ENCODE measurements at places on chromosomes 3 and 15.

- DNase-seq, result no peak
Measured at GRCh38 chr15:39100106-39100660, 480.7 kb upstream of the THBS1 start.

DNA sequence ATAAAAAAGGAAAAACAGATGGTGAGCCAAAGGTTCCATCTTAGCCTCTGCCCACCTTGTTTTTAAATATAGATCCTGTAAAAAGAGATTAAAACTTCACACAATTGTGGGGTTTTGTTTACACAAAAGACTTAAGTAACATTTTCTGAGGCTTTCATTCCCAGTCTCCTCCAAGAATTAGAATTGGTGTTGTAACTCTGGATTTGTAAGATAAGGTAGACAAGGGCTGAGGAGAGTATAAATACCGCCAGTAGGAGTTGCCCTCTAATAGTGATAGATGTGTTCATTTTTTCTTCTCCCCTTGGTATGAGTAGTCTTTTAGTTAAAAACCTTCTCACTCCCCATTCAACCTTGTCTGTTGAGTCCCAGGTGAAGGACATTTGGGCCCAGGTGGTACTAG is 8.5 kb downstream of the MINDY2 start:
- no peak for DNase-seq

- DNase-seq, result no peak
Measured at GRCh38 chr15:100780208-100780800, 99.3 kb upstream of the ALDH1A3 start.

GRCh38 chr3:190528706-190529105 is 14.8 kb downstream of the IL1RAP start:
- DNase-seq, result no peak

DNA sequence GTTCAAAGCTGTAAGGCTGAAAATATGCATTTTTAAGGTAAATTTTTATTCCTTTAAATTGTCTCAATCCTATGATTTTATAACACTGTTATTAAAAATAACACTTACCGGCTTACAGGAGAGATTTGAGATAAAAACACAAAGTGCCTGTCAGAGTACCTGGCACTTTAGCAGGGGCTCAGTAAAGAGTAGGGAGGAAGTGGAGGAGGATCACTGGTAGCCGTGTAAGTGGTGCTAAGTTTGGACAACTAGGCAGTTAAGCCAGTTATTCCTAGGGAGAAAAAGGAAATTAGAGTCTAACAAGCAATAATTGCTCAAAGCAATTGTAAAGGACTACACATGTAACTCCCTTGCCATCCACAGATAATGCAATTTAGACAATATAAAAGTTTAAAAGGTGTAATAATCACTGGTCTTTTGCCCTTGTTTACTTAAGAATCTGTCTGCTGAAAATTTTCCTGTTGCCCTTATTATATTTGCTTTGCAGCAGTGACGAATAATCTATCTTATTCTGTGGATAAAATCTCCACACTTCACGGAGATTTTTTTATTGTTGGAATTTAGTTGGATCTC is 204.8 kb downstream of the CDIN1 start:
- no peak for DNase-seq

DNA sequence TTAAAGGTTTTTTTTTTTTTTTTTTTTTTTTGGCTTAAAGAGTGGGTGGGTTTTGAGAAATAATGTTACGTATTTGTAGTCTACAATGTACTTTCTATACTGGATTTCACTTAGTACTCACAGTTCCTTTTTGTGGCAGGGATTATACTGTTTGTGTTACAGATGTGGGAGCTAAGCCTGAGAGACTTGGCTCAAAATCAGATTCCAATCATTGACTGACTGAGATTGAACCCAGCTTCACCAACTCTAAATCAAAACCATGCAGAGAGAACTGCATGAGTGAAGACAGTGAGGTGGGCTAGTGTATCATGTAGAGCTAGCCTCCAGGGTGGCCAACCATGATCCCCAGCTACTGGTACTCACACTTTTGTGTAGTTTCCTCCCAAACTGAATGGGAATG is 68.0 kb downstream of the TMEM108 start:
- DNase-seq, result no peak

DNA sequence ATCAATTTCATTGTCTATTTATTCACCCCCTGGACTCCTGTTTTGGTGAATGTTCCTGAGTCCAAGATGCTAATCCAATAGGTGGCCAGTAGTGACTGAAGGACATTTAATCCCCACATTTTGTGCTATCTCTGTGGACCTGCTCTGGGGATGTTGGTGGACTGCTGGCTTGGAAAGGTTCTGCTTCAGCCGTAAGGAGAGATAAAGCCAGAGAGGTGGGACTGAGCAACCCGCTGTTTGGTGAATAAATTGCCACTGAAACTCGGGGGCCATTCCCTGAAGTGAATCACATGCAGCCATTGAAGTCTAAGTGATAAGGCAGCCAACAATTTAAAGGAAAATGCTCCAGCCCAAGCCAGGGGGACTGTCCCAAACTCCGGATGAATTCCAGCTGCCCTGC is 1.6 kb upstream of the ABHD6 start:
- no peak for DNase-seq

DNA sequence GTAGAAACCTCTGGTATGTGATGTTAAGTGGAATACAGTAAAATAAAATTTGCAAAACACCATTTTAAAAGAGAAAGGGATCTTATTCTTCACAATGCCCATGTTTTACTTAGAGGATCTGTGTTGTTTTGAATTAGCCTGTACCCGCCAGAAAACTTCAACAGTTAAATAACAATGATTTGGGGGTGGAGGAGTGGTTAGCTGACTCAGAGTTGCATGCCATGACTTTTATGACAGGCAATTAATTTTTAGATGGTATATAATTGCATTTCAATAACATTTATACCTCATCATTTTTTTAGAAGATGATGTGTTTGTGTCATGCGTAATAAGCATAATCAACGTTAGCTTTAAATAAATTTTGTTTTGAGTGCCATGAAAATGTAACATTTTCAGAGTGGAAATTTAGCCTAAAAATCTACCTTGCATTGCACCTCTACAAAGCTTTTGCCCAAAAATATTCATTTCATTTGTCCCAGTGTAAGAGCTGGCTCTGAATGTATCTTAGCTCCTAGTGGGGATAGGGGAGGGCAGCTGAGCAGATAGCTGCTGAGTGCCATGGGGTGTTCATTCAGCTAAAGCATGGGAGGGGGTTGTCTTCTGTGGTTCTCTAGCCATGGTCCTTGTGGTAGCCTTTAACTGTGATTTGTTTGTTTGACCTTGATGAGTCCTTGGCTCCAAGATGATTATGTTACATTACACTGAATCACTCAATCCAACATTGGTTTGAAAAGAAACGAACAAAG is 379.8 kb downstream of the LPP start:
- DNase-seq, result peak; percentile 41

GRCh38 chr3:57809609-57809968 is 53.5 kb downstream of the SLMAP start:
- DNase-seq, result no peak

- DNase-seq, result peak; percentile 24
Measured at GRCh38 chr3:118987477-118987876, 47.2 kb downstream of the IGSF11 start.

DNA sequence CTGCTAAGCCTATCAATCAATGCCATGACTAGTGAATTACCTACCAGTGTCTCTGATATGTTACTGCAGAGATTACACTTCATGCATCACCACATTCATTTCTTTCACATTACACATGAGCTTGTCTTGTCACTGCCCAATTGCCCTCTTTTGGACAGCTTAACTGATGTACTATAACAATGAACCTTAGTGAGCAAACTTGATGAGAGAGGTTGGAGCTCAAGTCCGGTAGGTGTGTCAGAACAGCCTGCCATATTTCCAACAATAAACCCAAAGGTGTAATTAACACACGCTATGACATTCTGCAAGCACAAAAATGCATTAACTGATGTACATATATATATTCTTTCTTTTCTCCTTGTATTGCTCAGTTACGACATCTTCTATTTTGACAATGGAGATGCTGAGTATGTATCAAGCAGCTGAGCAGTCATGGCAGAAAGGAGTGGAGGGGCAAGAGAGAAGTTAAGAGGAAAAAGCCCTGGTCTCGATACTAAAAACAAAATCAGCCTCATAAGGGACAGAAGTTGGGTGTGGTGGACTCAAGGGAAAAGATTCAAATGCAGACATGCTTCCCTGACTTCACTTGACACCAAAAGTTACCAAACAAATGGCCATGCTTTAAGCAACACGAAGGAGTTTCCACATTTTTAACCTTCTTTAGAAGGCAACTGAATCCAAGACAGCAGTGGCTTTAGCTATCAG is 538.2 kb downstream of the FOXP1 start:
- DNase-seq, result no peak

GRCh38 chr15:96306321-96306720 is 24.2 kb upstream of the NR2F2 start:
- DNase-seq, result no peak

DNA sequence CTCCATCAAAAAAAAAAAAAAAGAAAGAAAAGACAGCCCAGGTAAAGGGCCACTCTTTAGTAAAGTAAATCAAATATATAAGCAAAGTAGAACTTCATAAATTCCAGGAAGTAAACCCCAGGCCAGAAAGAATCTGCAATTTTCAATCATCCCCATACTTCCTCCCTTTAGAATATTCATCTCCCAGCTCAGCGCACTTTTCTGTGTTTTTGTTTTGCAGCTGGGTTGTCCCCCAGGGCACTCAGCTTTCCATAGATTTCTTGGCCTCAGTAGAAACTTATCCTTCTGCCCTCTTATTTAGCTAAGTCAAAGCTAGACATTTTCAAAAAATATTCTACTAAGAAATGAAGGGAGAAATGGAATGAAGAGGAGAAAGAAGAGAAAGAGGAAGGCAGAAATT is 24.0 kb upstream of the SPRED1 start:
- no peak for DNase-seq

DNA sequence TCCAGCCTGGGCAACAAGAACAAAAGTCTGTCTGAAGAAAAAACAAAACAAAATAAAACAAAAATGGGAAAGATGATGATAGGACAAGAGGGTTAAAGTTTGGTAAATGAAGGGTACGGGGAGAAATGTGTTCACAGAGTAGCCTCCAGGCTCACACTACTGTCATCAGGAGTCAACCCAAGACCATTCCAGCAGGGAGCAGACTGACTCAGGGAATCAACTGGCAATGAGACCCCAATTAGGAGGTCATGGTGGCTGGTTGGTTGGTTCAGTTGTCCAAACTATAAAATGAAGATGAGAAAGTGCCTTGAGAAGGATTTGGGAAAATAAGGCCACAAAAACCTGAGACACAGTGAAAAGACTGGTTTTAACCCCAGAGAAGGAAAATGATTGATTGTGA is 51.8 kb downstream of the KLHL6 start:
- DNase-seq, result no peak

- DNase-seq, result no peak
Measured at GRCh38 chr15:63598473-63599400, 1.6 kb downstream of the FBXL22 start.

- DNase-seq, result no peak
Measured at GRCh38 chr3:124920718-124921117, 13.8 kb downstream of the MUC13 start.

DNA sequence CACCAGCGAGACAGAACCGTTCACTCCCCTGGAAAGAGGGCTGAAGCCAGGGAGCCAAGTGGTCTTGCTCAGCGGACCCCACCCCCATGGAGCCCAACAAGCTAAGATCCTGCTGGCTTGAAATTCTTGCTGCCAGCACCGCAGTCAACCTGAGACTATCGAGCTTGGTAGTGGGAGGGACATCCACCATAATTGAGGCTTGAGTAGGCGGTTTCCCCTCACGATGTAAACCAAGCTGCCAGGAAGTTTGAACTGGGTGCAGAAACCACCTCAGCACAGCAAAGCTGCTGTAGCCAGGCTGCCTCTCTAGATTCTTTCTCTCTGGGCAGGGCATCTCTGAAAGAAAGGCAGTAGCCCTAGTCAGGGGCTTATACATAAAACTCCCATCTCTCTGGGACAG is 151.0 kb downstream of the MBNL1 start:
- DNase-seq, result no peak

DNA sequence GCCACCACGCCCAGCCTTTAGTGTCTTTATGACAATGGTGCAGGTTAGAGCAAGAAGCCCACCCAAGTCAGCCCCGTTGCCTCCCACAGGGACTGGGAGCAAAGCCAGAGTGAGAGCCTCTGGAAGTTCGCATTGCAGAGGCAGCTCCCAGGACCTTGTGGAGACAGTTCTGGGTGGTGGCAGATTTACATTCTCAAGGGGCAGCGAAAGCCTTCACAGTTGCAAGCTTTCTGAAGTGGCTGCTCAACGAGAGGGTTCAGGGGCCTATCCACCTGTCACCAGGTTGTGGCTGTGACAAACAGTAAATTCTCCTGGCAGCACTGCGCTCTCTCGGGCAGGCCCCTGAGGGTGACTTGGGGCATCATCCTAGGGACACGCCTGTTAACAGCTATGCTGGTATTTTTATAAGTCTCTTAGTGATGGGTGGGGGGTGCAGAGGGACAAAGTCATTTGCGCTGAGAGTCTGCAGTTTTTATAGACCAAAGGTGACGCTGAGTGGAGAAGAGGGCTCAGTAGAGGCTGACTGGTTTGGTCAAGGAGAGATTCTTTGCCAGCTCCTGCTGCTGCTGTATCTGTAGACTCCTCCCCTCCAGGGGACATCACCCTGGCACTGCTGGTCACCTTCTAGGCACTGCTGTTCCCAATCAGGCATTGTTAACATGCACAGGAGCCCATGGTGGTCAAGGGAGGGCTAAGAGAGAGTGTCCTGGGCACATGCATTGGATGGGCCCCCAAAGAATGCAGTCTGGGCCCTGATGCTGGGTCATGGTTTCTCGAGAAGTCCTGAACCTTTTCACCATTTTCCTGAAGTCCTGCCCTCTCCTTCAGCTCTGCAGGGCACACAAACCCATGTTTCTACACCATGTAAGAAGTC is 57.5 kb upstream of the KLF13 start:
- no peak for DNase-seq

DNA sequence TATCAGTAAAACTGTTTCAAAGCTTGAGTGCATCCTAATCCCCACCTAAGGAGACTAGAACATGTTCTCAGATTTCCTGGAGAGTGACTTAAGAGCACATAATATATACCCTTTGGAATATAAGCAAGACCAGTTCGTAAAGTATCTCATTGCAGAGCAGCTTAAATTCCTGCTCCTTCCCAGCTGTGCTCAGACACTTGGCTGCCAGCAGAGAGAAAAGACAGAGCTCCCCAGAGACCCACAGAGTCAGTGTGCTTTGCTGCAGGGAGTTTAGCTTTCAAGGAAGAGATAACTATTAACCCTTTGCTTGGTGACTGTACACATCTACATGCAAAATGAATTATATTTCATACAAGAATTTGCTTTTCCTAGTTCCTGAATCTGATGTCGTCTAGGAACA is 338.1 kb upstream of the ARHGEF26 start:
- DNase-seq, result no peak

DNA sequence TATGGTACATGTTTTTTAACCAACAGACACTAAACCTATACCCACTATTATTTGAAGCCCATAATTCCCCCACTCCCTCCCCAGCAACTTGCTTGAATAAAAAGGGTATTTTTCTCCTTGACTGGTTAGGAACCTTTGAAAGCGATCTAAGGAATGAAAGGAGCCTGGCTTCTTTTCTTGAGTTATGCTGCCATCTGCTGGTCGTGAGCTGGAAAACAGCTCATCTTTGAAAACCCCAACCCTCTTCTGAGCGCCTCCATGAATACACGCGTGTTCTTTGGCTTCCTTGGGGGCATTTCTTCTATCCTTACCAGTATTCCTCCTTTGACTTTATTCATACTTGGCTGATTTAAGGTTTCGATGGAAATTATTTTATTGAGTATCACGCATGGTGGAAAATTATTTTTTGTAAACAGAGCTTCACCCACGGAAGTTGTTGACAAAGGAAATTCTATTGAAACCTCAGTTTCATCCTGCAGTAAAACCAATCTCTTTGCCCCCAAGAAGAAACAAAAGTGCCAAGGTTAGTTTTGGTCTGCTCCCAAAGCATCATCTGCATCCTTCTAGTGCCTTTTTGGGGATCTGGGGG is 171.6 kb downstream of the SV2B start:
- DNase-seq, result peak; percentile 69

Data from MCF 10A (cell line).